Mesangial cell (primary cell): ENCODE measurements at places on chromosomes 12 and 14. TPM values are rescaled to one million over a fixed set of nuclear protein-coding genes. Genes with fewer than 3 reads are reported as not detected.

The IL22 gene
- total RNA-seq: not detected in 2 replicates

The IL31 gene
- total RNA-seq: not detected in 2 replicates

The TWF1 gene
- 69.2 and 83.8 TPM in 2 replicates for total RNA-seq

The RNASE3 gene
- total RNA-seq: not detected in 2 replicates

The FBRSL1 gene
- 25.1 and 32.9 TPM in 2 replicates for total RNA-seq

The CMKLR1 gene
- 0.81 TPM in 1 of 2 replicates, not detected in the other for total RNA-seq

The SLC38A4 gene
- total RNA-seq: 1.3 TPM in 1 of 2 replicates, not detected in the other

The MMP14 gene
- 389 and 526 TPM in 2 replicates for total RNA-seq

The SPTB gene
- total RNA-seq: 0.63 and 1.8 TPM in 2 replicates

The PLEKHD1 gene
- total RNA-seq: under 0.01 TPM in 2 replicates

The PAPLN gene
- total RNA-seq: 10.9 and 106 TPM in 2 replicates

The PDE3A gene
- 11.4 and 25.6 TPM in 2 replicates for total RNA-seq

The KRT71 gene
- not detected in 2 replicates for total RNA-seq

The AQP6 gene
- total RNA-seq: under 0.01 TPM in 1 of 2 replicates, not detected in the other

The GPRC5D gene
- total RNA-seq: 0.13 TPM in 1 of 2 replicates, not detected in the other

The VWF gene
- under 0.01 and 0.25 TPM in 2 replicates for total RNA-seq

The PLCZ1 gene
- total RNA-seq: not detected in 2 replicates

The TAS2R19 gene
- total RNA-seq: 2.7 TPM in 1 of 2 replicates, not detected in the other

The TMEM132D gene
- total RNA-seq: 0.76 and 2.8 TPM in 2 replicates

The AMDHD1 gene
- 0.51 TPM in 1 of 2 replicates, not detected in the other for total RNA-seq

The TCL1B gene
- not detected in 2 replicates for total RNA-seq

The PFDN5 gene
- 240 and 333 TPM in 2 replicates for total RNA-seq
